ENCODE measurements at places on chromosomes 6 and 20. TPM values are rescaled to one million over a fixed set of nuclear protein-coding genes. Genes with fewer than 3 reads are reported as not detected.
A peak's percentile ranks its signal among the peaks of the same experiment; 100 is the strongest.

- no peak for DNase-seq
Observed at GRCh38 chr6:14897831-14898230, 348.0 kb upstream of the JARID2 start.

Gene HEBP2
- 66.5 TPM for total RNA-seq

Gene HLA-DQB2
- 15.1 TPM for total RNA-seq

- DNase-seq = no peak
Observed at GRCh38 chr6:1894954-1895353, 285.2 kb downstream of the FOXC1 start.

Gene DCBLD1
- 9.6 TPM for total RNA-seq

DNA sequence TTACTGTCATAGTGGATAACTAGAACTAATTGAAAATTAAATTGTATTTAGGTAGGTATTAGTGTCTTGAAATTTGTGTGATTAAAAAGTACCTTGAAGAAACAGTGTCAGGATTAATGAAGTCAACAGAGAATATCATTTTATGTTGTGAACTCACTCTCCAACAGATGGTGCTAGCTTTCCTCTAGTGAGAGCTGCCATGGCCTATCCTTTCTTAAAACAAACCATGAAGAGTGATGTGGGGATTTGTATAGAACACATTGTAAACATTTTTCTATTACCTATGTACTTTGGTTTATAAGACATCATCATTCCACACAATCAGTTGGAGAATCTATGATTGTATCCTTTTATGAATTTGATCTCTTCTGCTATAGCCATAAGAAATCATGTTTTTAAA, 4.8 kb upstream of the SRSF12 start:
- DNase-seq = no peak

- DNase-seq = no peak
Observed at GRCh38 chr6:157584036-157584435, 203.0 kb downstream of the ZDHHC14 start.

GRCh38 chr20:55656231-55656775, 349.0 kb downstream of the CBLN4 start:
- DNase-seq = peak; percentile 29

GRCh38 chr6:15312500-15312899, 66.6 kb downstream of the JARID2 start:
- DNase-seq = no peak

Gene CST7
- 3.7 TPM for total RNA-seq

GRCh38 chr20:41004531-41005360, 23.9 kb upstream of the TOP1 start:
- DNase-seq = no peak

- DNase-seq = no peak
Observed at GRCh38 chr6:40232698-40233097, 298.4 kb upstream of the MOCS1 start.

Gene PDYN
- total RNA-seq = not detected

All from kidney (tissue), 22 donors.